ENCODE measurements at places on chromosomes 5 and 9.

DNA sequence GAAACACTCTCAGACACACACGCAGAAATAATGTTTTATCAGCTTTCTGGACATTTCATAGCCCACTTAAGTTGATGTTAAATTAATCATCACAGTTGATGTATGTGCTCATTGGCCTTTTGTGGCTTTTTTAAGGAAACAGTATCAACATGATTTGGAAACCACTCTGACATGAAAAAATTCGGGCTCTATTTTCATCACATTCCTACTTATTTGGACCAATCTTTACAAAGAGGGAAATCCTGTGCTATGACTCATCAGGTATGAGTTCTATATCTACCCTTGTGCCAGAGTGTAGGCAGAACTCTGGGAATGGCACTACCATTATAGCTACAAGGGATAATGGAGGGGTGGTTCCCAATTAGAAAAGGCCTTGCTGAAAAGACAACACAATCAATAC lies 388.4 kb upstream of the PTGER4 start:
- DNase-seq = no peak

DNA sequence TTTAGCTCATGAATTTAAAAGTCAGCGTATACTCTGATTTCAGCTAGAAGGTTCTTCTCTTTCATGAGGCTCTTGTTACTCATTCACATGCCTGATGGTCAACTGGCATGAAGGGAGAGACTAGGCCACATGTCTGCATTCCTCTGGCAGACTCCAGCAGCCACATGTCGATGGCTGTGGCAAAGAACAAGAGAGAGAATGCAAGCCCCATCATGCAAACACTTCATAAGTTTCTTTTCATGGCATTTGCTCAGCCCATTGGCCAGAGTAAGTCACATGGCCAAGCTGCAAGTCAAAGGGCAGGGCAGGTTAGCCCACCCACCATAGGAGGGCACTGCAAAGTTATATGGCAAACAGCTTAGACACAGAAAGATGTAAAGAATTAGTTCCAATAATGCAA lies 5.4 kb downstream of the KCNV2 start:
- no peak for DNase-seq

DNA sequence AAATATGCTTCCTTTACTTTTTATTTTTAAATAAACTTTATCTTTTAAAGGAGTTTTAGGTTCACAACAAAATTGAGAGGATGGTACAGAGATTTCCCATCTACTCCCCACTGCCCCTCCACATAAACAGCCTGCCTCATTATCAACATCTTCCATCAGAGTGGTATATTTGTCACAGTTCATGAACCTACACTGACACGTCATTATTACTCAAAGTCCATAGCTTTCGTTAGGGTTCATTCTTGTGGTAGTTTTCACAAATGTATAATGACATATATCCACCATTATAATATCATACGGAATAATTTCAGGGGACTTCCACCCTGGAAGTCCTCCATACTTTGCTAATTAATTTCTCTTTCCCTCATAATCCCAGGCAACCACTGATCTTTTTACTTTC lies 204.9 kb downstream of the SMARCA2 start:
- DNase-seq = no peak

DNA sequence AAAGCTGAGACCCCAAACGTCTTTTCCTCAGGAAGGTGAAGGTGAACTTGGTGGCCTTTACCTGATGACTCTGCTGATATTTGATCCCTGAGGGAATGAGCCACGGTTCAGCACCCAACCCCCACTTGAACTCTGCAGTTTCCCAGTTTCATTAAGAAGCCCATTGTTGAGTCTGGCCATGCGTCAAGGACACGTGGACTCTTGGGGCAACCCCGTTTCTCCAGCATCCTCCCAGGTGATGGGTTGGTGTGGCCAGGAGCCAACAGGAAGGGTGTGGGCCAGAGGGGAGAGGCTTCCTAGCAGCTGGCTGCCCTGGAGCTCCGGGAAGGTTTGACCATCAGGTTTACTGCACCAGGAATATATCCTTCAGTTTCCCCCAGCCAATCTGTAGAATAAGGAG lies 59.5 kb upstream of the GNE start:
- DNase-seq = no peak

DNA sequence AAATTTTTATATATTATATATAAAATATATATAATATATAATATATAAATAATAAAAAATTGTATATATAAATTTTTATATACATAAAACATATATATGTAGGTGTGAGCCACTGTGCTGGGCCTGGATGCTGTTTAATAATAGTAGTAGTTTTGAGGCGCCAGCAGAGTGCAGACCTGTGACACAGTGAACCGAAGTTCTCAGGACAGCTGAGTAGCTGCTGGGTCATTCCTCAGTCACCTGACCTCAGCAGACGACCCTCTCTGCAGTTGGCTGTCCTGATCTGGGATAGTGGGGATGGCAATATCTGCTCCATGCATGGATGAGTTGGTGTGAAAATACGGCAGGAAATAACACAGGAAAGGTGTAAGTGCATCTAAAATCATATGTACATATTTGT lies 3.3 kb upstream of the SNX18 start:
- DNase-seq = no peak

DNA sequence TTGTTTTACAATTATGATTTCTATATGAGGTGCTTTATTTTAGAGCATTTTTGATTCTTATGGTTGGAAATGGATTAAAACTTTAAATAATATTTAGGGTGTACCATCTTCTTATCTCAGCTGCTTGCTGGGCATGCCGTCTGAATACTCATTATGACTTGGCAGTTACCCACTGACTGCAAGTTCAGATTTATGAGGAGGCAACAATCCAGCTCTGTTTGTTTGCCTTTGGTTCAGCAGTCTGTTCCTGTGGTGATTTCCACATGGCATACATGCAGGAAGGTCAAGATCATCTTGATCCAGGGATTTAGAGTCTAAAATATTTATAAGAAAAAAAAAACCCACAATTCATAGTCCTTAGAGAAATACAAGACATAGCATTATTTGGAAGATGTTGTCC lies 1254.5 kb upstream of the NUDT12 start:
- DNase-seq = no peak

DNA sequence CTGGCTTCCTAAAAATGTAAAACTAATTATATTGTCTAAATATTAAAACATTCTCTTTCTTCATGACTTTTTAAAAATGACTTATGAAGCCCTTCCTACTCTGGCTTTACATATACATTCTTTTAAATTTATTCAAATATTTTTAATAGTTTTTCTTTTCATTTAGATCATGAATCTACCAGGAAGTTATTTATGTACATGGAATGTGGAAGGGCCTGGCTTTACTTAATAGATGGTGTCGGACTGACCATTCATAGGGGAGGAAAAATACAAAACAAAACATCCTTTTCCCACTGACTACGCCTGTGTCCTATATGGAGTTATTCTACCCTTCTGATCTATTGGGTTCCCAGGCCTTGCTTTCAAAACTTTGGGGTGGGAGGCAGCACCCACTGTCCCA lies 129.8 kb downstream of the MACROH2A1 start:
- no peak for DNase-seq

DNA sequence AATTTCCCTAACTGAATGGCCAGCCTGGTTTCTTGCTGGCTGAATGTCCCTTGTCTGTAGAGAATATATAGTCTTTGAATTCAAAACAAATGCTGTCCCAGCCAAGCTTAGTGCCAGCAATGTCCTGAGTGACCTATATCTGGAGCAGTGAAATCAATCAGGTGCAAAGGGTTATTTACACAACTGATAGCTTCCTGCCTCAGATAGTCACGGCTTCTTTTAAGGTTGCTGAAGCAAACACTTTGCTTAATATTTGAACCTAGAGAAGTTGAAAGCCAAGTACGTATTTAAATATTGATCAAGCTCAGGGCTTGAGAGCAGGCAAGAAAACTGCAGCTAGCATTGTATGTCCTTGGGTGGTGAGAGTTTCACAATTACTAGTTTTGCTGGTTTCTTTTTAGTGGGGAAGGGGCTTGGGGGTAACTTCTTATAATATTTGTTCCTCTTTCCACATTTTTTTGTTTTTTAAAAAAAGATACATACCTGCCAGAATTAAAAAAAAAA lies 2.0 kb upstream of the ARHGEF28 start:
- no peak for DNase-seq

GRCh38 chr9:130462685-130463540 lies 18.2 kb downstream of the ASS1 start:
- no peak for DNase-seq

- no peak for DNase-seq
Measured at GRCh38 chr9:134263596-134263995, 62.7 kb upstream of the RXRA start.

DNA sequence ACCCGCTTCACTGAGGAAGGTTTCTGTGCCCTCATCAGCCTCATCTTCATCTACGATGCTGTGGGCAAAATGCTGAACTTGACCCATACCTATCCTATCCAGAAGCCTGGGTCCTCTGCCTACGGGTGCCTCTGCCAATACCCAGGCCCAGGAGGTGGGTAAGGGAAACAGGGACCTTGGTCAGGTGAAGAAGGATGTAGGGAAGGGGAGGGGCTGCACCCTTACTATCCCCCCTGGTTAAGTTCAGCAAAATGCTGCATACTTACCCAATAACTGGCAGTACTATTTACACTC lies 4.4 kb downstream of the SLC4A9 start:
- DNase-seq = no peak

DNA sequence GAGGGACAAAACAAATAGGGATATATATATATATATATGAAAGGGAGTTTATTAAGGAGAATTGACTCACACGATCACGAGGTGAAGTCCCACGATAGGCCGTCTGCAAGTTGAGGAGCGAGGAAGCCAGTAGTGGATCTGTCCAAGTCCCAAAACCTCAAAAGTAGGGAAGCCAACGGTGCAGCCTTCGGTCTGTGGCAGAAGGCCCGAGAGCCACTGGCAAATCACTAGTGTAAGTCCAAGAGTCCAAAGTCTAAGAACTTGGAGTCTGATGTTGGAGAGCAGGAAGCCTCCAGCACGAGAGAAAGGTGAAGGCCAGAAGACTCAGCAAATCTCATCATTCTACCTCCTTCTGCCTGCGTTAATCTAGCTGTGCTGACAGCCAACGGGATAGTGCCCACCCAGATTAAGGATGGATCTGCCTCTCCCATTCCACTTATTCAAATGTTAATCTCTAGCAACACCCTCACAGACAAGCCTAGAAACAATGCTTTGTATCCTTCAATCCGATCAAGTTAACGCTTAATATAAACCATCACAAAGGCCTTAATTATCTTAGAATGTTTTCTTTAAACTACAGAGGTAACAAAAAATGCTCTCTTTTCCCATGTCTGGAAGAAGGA lies 23.8 kb upstream of the DAB2 start:
- no peak for DNase-seq

- no peak for DNase-seq
Measured at GRCh38 chr9:37602817-37603216, 10.4 kb upstream of the TOMM5 start.

- DNase-seq = no peak
Measured at GRCh38 chr5:28164568-28164967, 1126.2 kb upstream of the CDH9 start.

GRCh38 chr9:118577121-118577520 lies 792.1 kb downstream of the BRINP1 start:
- no peak for DNase-seq

DNA sequence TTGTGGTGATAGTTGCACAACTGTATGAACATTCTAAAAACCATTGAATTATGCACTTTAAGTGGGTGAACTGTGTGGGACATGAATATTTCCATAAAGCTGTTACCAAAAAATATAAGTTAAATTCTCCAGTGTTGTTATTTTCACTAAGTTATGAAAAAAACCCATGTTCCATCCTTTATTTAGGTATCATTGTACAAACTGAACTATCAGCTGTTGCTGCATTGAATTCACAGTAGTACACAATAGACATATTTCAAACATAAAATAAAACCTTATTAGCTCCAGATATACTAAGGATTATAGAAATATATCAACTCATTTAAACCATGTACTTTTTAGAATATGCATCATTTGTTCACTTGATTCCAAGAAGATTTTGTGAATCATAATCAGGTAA lies 192.1 kb downstream of the COMMD10 start:
- no peak for DNase-seq

- DNase-seq = no peak
Measured at GRCh38 chr9:30774326-30774725, 1610.1 kb upstream of the ACO1 start.

GRCh38 chr9:21677834-21678233 lies 124.6 kb upstream of the MTAP start:
- DNase-seq = no peak
